Activated naive CD4-positive, alpha-beta T cell (primary cell): ENCODE measurements at places on chromosomes 3 and 15.

- no peak for DNase-seq
These were observed 109.6 kb upstream of the UMPS start for GRCh38 chr3:124620600-124621063.

- DNase-seq, result no peak
These were observed 646.7 kb downstream of the ROBO2 start for GRCh38 chr3:77686560-77686959.

- DNase-seq, result no peak
These were observed 80.9 kb downstream of the MLH1 start for GRCh38 chr3:37074178-37074577.

GRCh38 chr3:158847452-158847821, 45.6 kb downstream of the MFSD1 start:
- no peak for DNase-seq

DNA sequence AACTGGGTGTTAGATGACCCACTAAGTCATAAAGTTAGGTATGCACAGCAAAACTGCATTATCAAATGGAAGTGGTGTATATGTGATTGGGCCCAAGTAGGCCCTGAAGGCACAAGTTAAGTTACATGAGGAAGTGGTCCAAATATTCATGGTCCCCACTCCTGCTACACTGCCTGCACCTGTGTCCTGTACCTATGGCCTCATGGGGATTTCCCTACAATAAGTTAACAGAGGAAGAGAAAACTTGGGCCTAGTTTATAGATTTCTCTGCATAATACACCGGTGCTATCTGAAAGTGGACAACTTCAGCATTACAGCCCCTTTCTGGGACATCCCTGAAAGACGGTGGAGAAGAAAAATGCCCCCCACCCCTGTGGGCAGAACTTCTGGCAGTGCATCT, 41.5 kb downstream of the STRIT1 start:
- DNase-seq, result no peak

DNA sequence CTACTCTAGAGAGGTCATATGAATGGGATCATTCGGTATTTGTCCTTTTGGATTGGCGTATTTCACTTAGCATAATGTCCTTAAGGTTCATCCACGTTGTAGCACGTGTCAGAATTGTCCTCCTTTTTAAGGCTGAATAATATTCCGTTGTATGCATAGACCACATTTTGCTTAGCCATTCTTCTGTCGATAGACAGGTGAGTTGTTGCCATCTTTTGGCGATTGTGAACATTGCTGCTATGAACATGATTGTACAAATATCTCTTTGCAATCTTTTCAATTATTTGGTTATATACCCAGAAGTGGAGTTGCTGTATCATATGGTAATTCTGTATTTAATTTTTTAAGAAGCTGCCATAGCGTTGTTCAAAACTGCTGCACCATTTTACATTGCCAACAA, 52.4 kb upstream of the GOLGA8J start:
- no peak for DNase-seq

DNA sequence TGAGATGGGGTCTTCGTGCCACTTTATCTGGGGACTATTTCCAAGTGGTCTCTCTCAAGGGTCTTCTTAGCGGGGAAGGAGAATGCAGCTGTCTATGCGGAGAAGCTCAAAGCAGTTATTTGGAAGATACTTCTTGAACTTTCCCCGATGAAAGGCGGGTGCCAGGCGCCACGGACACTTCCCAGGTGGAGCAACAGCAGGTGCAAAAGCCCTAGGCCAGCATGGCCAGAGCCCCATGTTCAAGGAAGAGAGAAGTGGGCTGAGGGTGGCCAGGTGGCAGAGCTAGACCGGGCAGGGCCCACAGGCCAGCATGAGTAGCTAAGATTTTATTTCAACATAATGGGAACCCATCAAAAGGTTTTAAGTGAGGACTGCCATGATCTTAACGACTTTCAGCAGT, 232.8 kb downstream of the PDZRN3 start:
- DNase-seq, result no peak

DNA sequence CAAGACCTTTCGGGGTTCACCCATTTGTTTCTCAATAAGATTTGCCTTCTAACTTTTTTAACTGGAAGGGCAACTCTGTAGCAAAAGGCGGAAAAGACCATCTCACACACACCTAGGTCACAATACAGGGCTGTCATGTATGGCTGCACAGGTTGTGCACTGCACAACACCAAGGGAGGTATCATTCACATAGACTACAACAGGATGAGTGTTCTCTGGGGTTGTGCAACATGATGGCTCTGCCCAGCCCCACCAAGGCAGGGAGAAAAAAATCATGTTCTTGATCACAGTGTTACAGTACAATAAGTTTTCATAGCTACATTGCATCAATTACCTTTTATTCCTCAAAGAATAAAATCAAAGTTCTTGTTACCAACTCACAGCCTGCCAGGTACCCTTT, 52.8 kb downstream of the ANXA2 start:
- DNase-seq, result no peak

GRCh38 chr3:189567766-189568420, 63.3 kb upstream of the TP63 start:
- DNase-seq, result no peak

DNA sequence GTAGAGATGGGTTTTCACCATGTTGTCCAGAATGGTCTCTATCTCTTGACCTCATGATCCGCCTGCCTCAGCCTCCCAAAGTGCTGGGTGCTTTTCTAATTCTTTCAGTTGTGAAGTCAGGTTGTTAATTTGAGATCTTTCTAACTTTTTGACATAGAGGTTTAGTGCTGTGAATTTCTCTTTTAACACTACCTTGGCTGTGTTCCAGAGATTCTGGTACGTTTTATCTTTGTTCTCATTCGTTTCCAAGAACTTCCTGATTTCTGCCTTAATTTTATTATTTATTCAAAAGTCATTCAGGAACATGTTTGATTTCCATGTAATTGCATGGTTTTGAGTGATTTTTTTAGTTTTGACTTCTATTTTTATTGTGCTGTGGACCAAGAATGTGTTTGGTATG, 63.5 kb upstream of the CCDC54 start:
- no peak for DNase-seq

DNA sequence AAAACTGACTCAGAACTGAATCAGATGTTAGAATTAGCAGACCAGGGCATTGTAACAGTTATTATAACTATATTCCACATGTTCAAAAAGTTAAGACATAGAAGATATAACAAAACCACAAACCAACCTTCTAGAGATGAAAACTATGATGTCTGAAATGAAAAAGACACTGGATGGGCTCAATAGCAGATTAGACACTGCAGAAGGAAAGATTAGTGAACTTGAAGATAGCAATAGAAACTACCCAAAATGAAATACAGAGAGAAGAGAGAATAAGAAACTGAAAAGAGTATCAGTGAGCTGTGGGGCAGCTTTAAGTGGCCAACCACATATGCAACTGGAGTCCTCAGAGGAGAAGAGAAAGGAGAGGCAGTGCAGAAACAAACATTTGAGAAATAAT, 132.0 kb upstream of the ATP2B2 start:
- no peak for DNase-seq

GRCh38 chr15:62241135-62241770, 76.2 kb upstream of the C2CD4B start:
- no peak for DNase-seq

DNA sequence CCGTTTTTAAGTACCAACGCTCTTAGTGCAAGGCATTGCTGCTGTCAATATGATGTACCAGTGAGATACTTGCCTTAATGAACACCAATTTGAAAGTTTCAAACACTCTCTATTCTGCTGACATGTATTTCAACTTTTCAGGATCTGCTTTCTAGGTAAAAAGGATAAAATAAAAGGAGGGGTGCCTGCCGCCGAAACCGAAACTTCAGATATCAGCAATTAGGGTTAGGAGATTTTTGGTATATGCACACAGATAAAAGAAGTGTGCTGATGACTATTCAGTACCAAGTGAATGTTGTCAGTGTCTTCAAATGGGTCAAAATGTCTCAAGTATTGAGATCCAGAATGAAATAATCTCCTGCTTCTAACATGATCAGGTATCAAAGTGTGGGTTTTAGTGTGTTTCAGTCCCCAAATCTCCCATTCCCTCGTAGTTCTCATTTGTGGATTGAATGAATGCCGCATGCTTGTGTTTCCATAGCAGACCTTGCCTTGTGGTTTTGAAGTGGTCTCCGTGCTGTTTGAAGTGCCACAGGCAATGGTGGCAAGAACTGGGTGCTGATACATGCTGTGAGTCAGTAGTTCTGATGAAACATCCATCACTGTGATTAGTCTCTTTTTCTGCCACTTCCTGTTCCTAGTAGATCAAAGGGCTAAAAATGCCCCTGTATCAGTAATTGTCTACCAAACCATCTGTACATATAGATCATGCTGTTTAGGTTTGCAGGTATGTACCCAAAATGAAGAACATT, 22.5 kb downstream of the CHST14 start:
- no peak for DNase-seq

DNA sequence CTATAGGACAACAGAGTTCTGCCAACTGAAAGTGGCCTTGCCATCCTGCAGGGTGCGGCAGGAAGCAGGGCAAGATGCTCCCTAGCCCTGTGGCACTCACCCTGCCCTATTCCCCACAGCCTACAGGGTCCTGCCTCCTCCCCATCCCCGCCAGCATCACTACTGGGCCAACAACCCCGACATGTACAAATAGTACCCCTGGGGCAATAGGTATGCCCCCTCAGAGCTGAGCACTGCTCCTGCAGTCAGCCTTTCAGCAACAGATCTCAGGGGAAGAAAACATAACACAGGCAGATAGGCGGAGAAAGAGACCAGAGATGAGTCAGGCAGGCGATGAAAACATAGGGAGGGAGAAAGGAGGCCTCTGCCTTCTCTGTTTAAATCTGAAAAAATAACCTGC, 74.7 kb downstream of the XXYLT1 start:
- DNase-seq, result no peak

DNA sequence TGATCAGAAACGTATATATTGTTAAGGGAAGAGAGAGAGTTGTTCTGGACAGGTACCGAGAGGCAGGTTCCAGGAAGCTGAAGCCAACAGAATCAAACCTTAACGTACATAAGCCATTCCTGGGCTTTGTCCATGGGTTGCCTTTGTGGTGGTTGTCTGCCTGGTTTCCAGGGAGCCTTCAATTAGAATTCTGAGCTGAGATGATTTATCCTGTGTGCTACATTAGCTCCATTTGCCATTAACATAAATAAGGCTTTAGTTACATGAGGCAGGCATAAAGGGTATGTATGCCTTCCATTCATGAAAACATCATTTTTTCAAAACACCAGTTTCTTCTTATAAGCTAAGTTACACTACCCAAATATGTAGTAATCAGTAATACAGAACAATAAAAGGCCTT, 729.4 kb upstream of the CFAP20DC start:
- no peak for DNase-seq

DNA sequence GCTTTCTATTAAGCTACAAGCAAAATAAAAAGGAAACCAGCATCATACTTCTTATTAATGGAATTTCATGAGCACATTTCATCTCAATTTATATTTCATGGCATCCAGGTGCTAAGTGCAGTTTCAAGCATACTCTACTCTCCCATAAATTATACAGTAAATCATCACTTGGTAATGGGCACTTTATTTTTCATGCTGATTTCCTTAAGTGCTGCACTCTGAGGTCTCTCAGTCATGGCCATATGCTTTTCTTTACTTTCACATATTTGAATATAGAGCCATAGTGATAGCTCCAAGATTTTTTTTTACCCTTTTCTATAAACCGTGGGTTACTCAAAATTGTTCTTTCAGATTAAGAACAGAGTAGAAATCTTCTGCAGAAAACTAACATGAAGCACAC, 1505.7 kb upstream of the CADM2 start:
- no peak for DNase-seq

DNA sequence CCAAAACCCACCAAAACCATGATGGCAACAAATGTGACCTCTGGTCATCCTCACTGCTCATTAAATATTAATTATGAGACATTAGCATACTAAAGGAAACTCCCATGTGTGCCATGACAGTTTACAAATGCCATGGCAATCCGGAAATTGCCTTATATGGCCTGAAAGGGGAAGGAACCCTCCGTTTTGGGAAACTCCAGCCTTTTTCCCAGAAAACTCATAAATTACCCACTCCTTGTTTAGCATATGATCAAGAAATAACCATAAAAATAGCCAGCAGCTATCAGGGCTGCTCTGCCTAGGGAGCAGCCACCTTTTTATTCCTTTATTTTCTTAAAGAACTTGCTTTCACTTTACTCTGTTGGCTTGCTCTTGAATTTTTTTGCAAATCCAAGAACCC, 992.7 kb downstream of the NTRK3 start:
- DNase-seq, result no peak

GRCh38 chr3:106070187-106070586, 201.4 kb upstream of the CBLB start:
- DNase-seq, result no peak

GRCh38 chr3:127006781-127007436, 24.0 kb downstream of the PLXNA1 start:
- no peak for DNase-seq

DNA sequence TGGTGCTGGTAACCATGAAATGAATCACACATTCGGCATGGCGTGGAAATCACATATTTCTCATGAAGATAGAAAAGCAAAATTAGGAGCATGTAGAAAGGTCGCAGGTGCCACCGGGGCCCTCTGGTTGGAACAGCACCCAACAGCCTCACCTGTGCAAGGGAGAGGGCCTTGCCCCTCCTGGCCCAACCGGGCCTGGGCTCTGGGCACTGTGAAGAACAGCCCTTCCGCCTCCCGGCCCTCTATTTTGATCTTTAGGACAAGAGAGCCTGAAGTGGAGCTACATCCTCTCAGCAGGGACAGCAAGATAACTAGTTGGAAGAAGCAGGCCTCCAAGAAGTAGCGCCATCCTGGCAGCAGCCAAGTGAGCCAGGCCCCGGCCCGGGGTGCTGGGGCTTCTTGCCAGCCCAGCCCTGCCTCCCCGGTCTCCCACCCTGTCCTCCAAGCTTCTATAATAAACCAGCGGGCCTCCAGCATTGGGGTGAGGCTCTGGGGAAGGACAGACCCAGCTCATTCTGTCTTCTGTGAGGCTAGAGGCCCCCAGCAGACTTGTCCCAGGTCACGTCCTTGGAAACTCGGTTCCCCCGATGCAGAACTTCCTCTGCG, 46.1 kb upstream of the FGD5 start:
- no peak for DNase-seq

GRCh38 chr15:83960192-83960829, 275.3 kb upstream of the GOLGA6L4 start:
- no peak for DNase-seq

DNA sequence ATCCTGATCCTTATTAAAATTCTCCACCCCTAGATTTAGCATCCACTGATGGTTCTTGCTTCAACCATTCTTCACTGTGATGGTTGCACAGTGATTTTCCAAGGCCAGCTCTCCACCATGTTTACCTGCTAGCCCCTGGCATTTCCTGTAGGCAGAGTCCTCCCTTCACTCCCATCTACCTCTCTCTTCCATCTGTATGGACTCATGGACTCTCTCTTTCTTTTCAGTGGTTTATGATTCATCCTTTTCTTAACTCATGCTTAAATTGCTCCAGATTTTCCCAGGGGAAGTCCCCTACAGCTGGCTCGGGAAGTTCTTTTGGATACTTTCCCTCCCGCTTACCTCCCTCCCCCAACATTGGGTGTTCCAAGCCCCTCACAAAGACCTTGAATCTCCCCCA, 18.7 kb downstream of the TGM4 start:
- DNase-seq, result no peak

GRCh38 chr3:21142949-21143348, 608.1 kb downstream of the ZNF385D start:
- no peak for DNase-seq

- DNase-seq, result no peak
These were observed 8.0 kb upstream of the CBLB start for GRCh38 chr3:105876780-105877327.
